ENCODE measurements at places on chromosomes 5 and 9.

DNA sequence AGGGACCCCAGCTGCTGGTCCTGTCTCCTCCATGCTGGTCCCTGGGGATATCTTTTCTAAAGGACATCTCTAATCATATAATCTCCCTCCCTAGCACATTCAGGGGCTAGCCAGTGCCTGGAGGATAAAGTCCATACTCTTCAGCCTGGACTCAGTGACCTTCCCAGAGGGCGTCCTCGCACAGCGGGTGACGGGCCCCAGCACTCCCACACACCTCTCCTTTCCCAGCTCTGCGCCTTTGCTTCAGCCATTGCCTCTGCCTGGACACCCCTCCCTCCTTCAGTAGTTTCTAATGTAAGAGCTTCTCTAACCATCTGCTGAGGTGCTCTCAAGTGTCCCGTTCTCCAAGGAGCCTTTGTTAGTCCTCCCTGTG is 15.2 kb upstream of the TNIP1 start:
- no peak for DNase-seq

DNA sequence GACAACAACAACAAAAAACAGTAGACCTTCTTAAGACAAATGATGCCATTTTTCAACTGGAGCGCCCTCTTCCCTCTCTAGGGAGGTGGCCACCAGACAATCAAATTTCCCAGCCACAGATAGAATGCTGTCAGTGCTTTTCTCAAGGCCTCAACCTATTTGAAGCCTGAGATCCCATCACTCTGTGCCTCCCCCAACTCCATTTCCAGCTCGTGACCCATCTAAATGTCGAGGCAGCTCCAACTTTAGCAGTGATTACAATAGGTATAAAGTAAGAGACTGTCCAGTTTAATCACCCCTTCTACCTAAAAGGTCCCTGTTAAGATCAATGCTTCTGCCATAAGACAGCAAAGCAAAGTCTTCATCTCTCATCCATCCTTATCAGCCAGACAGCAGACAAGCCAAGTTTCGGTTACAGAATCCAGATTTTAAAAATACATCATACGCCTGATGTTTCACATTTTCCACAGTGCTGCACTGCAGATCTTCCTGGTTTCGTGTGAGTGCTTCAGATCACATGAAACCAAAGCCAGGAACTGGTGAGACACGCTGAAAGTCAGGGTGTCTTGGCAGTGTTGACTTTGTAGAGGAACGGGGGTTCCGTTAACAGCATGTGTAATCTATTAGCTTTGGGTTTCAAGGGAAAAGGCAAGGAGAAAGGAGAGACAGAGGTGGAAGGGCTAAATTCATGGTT is 447.8 kb downstream of the ENC1 start:
- DNase-seq, result no peak

GRCh38 chr5:139178589-139178917 is 19.6 kb downstream of the SIL1 start:
- DNase-seq, result no peak

GRCh38 chr5:32022638-32023037 is 151.5 kb downstream of the GOLPH3 start:
- no peak for DNase-seq

DNA sequence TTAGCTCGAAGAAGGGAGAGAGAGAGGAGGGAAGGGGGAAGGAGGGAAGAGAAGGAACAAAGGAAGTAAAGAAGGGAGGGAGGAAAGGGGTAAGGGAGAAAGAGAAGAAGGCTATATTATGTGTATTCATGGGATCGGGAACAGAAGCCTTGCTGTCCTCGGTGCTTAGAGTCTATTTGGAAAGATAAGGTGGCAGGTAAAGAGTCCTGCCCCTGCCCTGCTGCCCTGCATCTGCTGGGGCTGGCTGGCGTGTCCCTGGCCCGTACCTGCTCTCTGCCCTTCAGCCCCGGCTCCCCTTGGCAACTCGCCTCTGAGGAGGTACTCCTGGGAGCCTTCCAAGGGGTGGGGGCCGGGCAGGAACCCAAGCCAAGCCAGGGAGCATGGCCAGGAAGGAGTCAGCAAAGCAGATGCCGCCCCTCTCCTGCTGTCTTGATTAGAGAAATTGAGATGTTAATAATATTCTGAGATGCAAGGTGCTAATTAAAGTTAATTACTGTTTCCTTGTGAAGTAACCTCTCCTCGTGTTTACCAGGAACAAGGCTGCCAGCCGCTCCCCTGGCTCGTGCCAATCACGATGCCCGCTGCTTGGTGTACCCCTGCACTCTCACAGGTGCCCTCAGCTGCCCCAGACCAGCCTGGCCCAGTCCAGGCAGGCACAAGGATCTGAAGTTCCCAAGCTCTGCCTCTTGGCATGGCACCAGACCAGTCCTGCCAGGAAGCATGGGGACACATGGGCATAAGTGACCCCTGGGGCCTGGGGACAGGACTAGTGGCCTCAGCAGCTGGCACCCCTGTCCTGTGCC is 36.6 kb downstream of the PCDH1 start:
- no peak for DNase-seq

Data from fibroblast of villous mesenchyme (primary cell).